Stimulated activated CD4-positive, alpha-beta T cell treated with anti-CD3 and anti-CD28 coated beads, Interleukin-1b, Interleukin-23, amount 100 ng/mL, for 1 hour (primary cell): ENCODE measurements at places on chromosomes 4 and X.

DNA sequence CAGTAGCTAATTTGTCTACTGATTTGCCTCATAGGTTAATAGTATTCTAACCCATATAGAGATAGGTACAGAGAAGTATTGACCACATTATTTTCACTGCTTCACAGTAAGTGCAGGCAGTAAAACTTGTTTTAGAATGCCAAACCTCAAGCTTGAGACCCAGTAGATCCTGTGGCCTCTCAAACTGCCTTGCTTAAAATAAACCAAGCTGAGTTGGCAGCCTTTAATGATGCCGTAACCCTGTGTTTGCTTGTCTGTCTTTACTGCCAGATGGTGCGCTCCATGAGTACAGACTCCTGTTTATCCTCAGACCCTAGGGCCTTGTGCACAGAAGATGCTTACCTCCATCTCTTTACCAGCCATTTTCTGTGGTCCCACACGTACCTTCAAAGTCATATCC, 50.8 kb downstream of the ANXA3 start:
- DNase-seq = no peak

DNA sequence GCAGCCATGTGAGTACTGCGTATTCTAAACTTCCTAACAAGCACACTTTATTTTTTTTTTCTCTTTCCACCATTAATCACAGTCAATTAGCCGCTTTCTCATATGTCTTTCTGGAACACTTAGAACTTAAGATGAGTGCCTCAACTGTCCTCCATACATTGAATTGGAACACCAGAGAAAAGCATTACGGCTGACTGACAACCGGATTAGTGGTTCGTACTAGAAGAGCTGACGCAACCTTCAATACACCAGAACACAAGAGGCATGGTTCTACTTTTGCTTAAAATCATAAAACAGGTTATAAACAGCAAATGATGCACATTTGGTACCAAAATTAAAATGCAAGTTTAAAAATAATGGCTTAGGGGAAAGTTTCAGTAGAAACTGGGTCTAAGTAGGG, 3.3 kb downstream of the TMEM47 start:
- DNase-seq = no peak

GRCh38 chr4:184401397-184402171, 72.8 kb downstream of the IRF2 start:
- no peak for DNase-seq

GRCh38 chr4:15586066-15586465, 69.1 kb downstream of the FBXL5 start:
- DNase-seq = no peak
